Epithelial cell of umbilical artery (primary cell): ENCODE measurements at places on chromosomes 11 and 22. TPM values are rescaled to one million over a fixed set of nuclear protein-coding genes. Genes with fewer than 3 reads are reported as not detected.

The ANKK1 gene
- not detected in 2 replicates for total RNA-seq

The SLC6A5 gene
- not detected in 2 replicates for total RNA-seq

The EHD1 gene
- total RNA-seq, result 62.9 and 73.1 TPM in 2 replicates

The SMIM35 gene
- not detected in 2 replicates for total RNA-seq

The SLC22A6 gene
- not detected in 2 replicates for total RNA-seq

The C1QTNF4 gene
- total RNA-seq, result 0.97 and 1.5 TPM in 2 replicates

The KIRREL3 gene
- total RNA-seq, result under 0.01 TPM in 1 of 2 replicates, not detected in the other

The DERL3 gene
- 0.32 and 0.46 TPM in 2 replicates for total RNA-seq

The LRRC32 gene
- 20.5 and 23.9 TPM in 2 replicates for total RNA-seq

The CD6 gene
- not detected in 2 replicates for total RNA-seq

The CRYAB gene
- not detected in 2 replicates for total RNA-seq

The CHST1 gene
- total RNA-seq, result 15.2 and 64.6 TPM in 2 replicates
